CD14-positive monocyte (primary cell): ENCODE measurements at places on chromosomes 5 and 9.

DNA sequence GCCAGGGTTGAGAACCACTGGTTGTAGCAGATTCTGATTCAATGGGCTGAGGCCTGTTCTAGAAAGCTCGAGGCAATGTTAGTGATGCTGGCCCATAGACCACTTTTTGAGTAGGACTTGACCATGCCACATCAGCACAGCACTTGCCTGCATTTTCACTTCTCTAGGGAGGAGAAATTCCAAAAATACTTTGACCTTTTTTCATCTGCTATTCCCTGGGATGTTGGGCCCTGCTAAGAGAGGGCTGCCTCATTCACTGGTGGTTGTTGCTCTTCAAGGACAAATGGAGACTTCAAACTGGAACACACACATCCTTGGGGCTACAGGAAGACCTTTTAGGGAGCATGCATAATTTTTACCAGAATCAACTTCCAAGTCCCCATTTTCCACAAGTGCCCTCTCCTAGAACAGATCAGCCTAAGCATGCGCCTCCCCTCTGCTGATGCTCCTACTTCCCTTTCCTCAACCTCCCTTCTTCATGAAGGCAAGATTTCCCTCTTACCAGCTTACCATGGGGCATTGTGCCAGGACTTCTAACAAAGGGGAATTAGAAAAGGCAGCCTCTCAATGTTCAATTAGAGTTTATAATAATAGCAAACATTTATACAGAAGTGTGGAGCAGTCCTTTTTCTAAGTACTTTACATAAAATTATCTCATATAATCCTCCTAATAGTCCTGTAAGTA lies 12.7 kb upstream of the TGFBI start:
- no peak for DNase-seq

DNA sequence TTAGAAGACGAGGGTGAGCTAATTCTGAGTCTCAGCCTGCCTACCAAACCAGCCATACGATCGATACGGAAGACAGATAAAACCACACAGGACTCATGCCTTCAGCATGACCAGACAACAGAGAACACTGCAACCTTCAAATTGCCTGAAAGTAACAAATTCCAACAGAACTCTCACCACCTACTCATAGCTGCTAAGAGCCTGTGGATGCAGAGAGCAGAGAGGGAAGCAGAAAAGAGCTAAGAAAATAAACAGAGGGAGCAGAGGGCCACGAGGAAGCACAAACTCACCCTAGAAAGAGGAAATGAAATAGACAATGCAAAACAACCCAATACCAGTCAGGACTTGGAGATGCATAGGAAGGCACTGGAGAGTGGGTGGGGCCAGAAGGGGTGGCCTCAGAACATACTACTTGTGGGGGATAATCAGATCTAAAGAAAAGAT lies 86.7 kb upstream of the TAS2R1 start:
- no peak for DNase-seq

DNA sequence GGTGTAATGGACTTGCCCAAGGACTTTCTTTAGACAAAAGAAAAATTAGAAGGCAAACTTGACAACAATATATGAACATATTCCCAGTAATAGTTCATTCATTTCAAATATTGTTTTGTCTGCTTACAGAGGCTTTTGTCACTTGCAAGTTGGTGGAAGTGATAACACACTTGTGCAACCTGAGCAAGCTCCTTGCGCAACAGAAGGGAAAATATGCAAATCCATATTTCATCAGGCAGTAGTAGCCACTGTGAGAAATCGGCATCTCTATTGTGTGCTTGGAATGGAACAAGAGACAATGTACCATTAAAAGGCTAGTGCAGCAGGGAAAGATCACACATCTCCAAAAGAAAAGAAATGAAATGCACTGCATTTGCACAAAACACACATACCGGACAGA lies 125.3 kb upstream of the RASEF start:
- DNase-seq, result peak; percentile 17

GRCh38 chr5:112957036-112957808 lies 19.4 kb upstream of the DCP2 start:
- no peak for DNase-seq

- DNase-seq, result peak; percentile 53
Measured at GRCh38 chr5:100950985-100951384, 47.9 kb upstream of the ST8SIA4 start.
